ENCODE measurements at places on chromosomes 6 and 20. TPM values are rescaled to one million over a fixed set of nuclear protein-coding genes. Genes with fewer than 3 reads are reported as not detected.

DNA sequence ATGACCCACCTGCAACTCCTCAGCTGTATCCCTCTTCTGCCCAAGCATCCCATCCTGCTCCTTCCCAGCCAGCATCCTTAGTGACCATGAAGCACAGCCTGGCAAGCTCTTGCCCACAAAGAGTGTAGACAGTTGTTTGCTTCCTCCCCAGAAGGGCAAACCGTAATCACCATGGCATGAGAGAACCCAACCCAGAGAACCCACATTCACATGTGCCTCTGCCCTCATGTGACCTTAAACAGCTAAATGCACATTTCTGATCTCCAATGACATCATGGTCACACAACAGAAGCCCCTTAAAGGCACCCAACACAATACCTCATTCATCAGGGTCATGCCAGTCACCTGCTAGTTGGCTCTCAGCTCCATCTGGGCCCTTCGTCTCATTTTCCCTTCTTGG, 162.8 kb upstream of the CDYL start:
- DNase-seq, result no peak

DNA sequence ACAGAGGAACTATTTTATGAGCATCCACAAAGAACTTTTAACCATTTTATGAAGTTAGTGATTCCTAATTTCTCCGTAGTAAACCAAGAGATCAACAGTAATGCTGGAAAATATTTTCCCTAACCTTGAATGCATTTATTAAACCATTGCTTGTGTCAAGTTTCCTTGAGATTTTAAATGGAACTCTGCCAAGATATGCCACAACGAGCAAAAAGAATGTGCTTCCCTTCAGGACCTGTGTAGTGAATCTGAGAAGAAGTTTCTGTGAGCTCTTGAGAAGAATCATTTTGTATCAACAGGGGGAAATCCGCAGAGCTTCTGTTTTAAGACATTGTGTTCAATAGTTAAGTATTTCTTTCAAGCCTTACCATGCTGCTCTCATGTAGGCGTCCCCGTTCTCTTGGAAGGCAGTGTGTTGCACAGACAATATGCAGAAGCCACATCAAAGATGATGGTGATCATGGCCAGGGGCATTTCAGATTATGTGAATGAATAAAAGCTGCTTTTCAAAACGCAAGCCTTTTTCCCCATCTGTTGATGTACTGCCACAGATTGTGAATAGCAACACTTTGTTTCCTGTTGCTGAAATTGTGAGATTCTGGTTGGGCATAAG, 439.8 kb downstream of the BMP2 start:
- no peak for DNase-seq

DNA sequence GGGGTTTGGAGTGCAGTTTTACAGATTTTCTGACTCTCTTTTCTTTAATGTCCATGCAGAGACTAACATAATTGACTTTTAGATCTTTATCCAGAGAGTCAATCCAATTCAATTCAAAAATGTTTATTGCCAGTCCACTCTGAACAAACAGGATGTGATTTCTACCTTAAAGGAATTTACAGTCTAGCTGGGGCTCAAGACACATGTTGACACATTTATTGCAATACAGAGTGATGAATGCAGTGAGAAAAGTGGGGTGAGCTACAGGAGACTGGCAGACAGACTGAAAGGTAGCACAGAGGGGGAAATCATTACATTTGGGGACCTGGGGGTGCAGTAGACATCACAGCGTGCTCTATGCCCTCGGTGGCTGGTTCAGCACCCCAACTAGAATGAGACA, 193.9 kb downstream of the SLC24A3 start:
- no peak for DNase-seq

Gene SGK2
- 0.77 TPM for total RNA-seq

- DNase-seq, result peak; percentile 42
These were observed 35.5 kb upstream of the ZFAND3 start for GRCh38 chr6:37783856-37784584.

Data from uterus (tissue), 4 donors.